ENCODE measurements at places on chromosomes 5 and 9.

GRCh38 chr9:91824151-91824550, 125.9 kb downstream of the ROR2 start:
- DNase-seq: no peak

DNA sequence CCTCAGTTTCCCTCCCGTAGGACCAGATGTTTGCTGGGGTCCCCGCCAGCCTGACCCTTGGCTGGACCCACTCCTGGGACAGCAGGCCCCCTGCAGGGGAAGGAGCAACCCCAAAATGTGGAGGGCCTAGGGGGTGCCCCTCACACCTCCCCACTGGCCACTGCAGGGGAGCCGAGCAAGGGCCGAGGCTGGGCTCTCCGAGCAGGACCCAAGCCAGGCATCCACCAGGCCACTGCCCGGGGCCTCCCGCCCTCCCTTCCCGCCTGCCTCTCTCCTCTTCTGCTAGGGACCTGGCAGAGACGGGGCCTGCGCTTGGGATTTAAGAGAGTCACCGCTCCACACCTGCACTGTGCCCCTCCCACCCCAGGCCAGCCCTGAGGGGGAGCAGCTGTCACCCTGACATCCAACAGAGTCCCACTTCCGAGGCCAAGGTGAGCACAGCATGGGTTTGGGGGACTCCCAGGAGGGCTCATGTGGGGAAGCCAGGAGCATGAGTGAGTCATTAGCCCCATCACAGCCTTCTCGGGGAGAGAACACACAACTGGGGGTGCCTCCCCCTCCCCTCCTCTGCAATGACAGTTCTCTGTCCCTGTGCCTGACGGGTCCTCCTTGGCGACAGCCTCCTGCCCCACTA, 15.8 kb downstream of the SOHLH1 start:
- no peak for DNase-seq

DNA sequence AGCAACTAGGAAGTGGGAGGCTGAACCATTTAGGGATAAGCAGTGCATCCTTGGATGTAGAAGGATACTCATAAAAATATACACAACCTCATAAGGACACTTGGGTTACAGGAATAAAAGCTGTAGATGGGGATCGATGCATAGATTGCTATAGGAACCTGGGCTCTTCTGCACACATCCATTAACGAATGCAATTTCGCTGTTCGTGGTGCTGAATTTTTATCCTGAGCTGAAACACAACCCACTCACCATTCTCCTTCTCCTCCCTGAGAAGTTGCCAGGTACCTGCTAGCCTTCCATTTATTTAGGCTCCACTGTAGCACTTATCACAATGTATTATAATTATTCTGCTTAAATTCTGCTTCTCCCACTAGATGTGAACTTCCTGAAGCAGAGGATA, 320.6 kb upstream of the BRINP1 start:
- DNase-seq: no peak

- DNase-seq: no peak
Observed at GRCh38 chr5:111776913-111777781, 20.2 kb upstream of the NREP start.

DNA sequence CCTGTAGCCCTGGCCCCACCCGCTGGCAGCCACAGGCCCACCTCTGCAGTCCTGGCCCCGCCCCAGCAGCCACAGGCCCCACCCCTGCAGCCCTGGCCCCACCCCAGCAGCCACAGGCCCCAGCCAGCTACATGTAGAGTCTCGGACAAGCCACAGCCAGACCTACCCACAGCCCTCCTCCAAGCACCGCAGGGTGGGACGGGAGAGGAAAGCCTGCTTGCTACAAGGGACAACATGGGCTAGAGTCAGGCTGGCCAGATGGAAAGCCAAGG, 49.5 kb upstream of the SARDH start:
- peak; percentile 4 for DNase-seq

DNA sequence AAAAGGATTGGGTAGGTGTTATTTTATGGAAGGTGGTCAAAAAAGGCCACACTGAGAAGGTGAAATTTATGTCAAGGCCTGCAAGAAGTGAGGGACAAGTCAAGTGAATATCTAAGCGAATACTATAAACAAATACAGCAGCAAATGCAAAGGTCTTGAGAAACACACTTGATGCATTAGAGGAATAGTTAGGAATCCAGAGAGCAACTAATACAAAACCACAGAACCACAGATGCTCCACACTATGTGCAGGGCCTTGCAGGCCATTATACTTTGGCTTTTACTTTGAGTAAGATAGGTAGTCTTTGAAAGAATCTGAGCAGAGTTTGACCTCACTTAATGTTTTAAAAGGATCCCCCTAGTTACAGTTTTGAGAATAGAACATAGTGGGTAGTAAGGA, 4.6 kb downstream of the ZNF622 start:
- DNase-seq: no peak

GRCh38 chr5:14507156-14507941, 74.2 kb upstream of the OTULINL start:
- no peak for DNase-seq

DNA sequence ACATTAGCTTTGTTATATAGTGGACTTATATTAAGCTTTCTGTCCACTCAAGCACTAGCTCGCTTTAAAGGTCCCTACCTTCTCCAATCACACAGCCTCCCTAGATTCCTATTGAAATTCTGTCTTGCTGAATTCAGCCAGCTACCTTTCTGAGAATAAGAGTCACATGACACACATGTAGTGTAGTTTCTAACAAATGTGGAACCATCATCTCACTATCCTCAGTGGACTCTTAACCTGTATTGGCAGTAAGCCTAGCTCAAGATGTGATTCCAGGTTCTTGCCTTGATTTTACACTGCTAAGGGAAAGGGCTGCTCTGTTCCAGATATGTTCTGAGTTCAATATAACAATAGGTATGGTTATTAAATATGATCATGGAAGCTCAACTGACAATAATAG, 11.4 kb downstream of the FAM219A start:
- DNase-seq: no peak

- DNase-seq: no peak
Observed at GRCh38 chr5:97096846-97097245, 45.6 kb downstream of the LIX1 start.

DNA sequence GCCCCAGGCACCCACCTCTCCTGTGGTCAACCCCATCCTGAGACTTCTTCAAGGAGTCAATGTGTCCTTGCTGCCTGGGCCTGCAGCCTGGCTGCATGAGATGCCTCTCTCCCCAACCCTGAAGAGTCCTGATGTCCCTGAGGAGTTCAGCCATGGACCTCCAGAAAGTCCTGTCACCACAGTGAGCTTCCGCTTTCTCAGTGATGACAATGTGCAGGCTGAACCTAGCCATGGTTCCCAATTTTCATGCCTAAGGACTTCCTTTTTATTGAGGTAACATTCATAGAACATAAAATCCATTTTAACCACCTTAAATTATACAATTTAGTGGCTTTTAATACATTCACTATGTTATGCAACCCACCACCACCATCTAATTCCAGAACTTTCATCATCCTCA, 29.1 kb downstream of the DAP start:
- no peak for DNase-seq

DNA sequence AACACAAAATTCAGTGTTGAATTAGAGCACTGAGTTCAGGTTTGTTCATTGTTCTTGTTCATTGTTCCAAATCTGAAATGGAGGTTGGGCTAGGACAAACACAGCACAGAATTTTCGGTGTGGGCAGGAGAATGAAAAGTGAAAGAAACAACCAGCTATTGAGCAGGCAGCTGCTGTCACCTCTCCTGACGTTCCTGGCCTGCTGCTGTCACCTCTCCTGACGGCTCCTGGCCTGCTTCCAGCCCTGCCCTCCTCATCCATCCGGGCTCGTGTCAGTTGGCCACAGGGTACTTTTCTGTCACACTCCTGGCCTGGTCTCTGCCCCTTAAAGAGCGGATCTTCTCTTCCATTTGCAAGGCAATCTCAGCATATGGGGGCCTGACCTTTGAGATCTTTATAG, 45.2 kb upstream of the CKMT2 start:
- DNase-seq: no peak

- DNase-seq: no peak
Observed at GRCh38 chr5:132435886-132436285, 54.7 kb downstream of the IRF1 start.

DNA sequence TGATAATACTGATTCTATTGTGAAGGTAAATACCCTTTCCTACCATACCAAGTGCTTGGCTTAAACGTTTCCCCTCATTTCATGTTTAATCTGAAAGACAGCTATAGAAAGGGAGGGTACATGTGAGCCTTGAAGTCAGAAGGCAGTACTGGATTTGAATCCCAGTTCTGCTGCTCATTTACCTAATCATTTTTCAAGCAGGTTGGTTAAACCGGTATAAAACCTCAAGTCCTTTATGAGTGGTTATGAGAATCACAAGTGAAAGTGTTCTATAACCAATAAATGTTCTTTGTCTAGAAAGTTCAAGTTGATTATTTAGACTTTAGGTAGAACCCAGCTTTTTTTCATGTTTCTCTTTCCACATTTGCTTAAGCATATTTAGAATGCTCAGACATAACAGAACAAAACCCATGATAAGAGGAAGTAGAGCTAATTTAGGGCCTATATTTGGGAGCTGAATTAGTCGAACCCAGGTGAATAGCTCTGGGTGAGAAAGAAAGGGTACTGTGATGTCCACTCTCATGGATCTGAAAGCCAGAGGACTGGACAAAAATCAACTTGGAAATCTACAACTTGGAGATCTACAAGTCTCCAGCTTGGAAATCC, 29.7 kb upstream of the F2RL2 start:
- DNase-seq: peak; percentile 19

DNA sequence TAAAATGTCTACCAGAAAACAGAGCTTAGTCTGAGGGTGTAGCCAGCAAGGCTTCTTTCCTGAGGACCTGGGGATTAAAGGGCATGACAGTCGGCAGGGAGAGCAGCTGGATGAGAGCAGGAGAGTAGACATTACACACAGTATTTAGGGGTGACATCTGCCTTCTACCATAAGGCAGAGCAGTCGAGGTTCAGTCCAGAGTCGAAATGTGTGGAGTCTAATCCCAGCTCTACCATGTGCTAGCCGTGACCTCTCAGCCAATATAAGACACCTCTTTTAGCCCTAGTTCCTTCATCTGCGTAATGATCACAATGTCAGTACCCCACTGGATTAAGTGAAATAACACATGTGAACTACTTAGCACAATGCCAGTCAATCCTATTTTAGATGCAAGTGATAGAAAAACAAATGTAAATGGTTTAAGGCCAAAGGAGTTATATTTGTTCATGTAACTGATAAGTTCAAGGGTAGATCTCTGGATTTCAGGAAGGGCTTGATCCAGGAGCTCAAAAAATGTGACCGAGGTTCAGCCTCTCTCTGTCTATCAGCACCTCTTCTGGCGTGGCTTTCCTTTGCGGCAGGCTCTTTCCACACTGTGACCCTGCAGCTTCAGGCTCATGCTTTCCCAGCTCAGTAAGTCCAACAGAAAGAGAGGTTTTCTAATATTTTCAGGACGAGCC, 16.2 kb upstream of the CPLX2 start:
- DNase-seq: no peak

GRCh38 chr5:56910210-56910965, 992 bp downstream of the SETD9 start:
- peak; percentile 63 for DNase-seq

DNA sequence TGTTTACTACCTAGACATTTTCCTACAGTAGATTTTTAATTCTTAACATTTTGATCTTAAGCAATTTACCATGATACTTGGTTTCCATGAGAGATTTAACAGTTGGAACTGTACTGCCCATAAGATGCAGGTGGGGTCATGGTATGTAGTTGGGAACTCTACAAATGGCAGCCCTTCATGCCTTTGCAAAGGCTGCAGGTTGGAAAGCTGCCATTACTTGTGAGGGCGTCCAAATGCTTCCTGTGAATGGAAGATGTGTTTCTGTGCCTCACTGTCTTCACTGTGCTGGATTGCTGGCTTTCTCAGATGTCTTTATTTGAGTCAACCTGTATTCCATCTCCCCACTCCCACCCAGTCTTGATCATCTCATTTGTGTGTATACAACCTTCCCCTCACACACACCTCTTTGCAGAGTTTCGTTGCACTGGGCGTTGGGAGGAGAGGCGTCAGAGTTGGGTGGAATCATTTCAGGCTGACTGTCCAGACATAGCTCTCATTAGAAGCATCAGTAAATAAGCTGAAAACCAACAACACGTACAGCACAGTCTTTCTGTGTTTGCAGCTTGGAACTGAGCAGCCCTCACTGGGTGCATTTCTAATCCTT, 14.8 kb upstream of the ABL1 start:
- no peak for DNase-seq

DNA sequence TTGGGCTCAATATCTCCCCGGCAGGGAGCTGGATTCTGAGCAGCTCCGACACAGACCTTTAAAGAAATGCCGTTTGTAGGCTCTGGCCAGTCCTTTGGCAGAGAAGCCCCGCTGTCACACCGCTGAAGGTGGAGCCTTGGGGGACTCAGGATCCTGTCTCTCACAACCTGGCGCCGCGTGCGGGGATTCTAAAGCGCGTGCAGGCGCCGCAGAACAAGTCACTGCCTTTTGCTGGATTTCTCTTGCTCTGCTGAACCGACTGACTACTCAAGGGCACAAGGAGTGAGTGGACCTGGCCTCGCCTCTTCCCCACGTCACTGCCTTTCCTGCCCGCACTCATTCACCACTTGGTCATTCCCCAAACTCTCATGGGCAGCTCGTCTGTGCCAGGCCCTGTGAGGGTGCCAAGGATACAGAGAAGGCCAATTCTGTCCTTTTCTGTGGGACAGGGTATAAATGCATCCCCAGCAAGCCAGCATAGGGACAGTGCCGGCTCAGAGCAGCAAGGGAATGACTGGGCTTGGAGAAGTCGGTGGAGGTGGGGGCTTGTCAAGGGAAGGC, 69.3 kb downstream of the CRB2 start:
- DNase-seq: no peak

- no peak for DNase-seq
Observed at GRCh38 chr5:80711938-80712337, 57.2 kb upstream of the DHFR start.

DNA sequence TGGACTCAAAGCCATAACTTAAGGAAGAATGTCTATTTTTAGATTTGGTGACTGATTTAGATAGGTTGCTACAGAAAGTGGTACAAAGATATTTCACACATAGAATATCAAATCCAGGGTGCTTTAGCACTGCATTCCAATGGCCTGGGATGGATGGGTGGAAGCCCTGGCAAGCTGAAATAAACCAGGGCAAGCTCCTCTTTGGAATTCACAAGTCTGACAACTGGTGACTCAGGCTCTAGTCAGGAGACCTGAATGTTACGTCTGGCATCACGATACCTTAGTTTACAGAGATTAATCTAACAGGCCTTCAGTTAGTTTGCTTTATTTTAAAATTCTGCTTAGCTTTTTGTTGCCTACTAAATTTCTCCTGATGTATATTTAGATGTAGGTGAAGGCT, 144.0 kb downstream of the TMC1 start:
- DNase-seq: no peak

- no peak for DNase-seq
Observed at GRCh38 chr5:37412515-37412914, 33.4 kb downstream of the WDR70 start.

- no peak for DNase-seq
Observed at GRCh38 chr5:41648996-41649395, 138.6 kb upstream of the PLCXD3 start.

- no peak for DNase-seq
Observed at GRCh38 chr5:55577353-55578060, 42.7 kb upstream of the PLPP1 start.

All from activated CD4-positive, alpha-beta T cell treated with anti-CD3 and anti-CD28 coated beads, Interleukin-2, Interleukin-6, amounts not matched to agents 100 ng/mL and 50 ng/mL, durations not matched to agents 16 hours and 8 hours (primary cell).